Stimulated activated CD4-positive, alpha-beta T cell treated with anti-CD3 and anti-CD28 coated beads, Interleukin-12 subunit alpha, Interleukin-12 subunit beta, amount 100 ng/mL, for 4 hours (primary cell): ENCODE measurements at places on chromosomes 11 and 22.
A peak's percentile ranks its signal among the peaks of the same experiment; 100 is the strongest.

DNA sequence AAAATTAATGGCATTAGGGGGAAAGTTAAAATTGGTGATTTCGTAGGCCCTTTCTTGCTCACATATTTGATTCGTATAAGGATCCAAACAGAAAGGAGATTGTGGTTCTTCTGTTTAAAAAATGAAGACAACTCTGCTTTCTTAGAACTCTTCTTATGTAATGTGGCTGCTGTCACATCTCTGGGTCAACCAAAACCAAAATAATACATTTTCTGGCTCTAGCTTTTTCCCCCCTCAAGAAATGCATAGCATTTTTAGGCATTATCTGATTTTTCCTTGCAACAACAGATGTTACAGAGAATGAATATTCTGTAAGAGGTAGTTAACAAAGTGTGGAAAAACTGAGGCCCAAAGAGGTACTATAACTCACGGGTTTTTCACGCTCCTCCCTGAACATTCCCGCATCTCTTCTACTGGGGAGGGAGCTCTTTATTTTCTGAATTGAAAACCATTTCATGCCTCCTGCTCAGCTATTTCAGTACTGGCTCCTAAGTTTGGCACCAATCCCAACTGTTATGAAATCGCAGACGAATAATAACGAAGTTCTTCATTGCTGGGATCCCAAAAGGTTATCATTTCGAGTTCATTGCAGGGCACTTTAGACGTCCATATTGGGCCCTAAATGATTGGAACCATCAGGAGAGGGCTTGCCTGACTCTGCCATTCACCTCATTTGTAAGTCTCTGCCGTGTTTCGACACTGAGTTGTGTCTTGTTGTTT is 17.1 kb downstream of the GRAP2 start:
- no peak for DNase-seq

- DNase-seq: no peak
These were observed 51.6 kb upstream of the TCF20 start for GRCh38 chr22:42321908-42322561.

GRCh38 chr11:45320371-45320770 is 34.2 kb upstream of the SYT13 start:
- DNase-seq: no peak

DNA sequence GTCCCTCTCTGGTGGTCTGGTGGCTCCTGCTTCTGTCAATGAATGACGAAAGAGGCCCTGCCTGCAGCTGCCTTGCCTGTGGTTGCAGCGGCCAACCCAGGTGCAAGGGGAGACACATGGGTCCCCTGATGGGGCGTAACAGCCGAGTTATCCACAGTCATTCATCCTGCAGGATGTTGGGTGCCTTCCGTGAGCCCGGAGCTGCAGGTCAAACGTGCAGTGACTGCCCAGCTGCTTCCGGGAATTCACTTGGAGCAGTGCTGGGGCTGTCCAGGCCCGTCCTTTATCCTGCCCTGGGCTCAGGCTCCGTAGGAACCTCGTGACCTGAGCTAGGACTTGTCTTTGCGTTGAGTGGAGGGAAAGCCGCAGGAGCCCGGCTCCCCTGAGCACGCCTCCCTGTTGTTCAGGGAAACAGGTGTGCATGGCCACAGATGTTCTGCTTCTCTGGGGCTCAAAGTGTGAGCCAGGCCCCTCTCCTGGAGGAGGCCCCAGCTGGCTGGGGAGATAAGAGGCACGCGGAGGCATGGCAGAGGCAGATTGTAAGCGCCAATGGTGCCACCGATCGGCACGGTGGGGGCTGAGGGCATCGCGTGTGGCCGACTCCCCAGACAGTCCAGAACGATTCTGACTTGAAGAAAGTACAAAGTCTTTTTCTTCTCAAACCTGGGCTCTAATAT is 635.4 kb downstream of the BRD1 start:
- DNase-seq: no peak

GRCh38 chr22:20061481-20061861 is 18.6 kb upstream of the DGCR8 start:
- DNase-seq: no peak

DNA sequence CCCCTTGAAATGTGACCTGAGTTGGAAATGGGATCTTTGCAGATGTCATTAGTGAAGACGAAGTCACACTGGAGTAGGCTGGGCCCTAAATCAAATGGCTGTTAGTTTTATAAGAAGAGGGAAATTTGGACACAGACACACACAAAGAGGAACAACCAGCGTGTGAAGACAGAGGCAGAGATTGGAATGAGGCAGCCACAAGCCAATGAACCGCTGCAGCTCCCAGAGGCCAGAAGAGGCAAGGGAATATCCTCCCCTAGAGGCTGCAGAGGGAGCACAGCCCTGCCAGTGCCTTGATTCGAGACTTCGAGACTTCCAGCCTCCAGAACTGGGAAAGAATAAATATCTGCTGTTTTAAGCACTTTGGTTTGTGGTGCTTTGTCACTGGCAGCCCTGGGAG is 484.5 kb downstream of the MN1 start:
- DNase-seq: no peak

DNA sequence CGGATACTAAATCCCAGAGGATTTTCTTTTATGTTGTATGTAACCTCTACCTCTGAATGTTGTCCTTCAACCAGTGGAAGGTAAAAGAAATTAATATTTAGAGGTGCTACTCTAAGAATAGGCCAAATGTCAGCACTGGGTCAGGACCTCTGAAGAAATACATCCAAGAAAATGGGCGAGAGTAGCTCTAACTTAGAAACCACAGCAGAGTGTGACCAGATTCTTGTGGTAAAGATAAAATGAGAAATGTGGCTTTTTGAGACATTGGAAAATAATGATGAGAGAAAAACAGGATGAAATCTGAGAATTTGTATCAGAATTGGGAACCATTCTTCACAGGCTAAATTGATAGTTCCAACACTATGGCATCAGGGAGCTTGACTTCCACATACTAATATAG is 63.5 kb downstream of the CSTPP1 start:
- DNase-seq: no peak

- no peak for DNase-seq
These were observed 327.7 kb downstream of the TENM4 start for GRCh38 chr11:79113054-79113690.

GRCh38 chr11:13166036-13166435 is 111.6 kb upstream of the BMAL1 start:
- no peak for DNase-seq

DNA sequence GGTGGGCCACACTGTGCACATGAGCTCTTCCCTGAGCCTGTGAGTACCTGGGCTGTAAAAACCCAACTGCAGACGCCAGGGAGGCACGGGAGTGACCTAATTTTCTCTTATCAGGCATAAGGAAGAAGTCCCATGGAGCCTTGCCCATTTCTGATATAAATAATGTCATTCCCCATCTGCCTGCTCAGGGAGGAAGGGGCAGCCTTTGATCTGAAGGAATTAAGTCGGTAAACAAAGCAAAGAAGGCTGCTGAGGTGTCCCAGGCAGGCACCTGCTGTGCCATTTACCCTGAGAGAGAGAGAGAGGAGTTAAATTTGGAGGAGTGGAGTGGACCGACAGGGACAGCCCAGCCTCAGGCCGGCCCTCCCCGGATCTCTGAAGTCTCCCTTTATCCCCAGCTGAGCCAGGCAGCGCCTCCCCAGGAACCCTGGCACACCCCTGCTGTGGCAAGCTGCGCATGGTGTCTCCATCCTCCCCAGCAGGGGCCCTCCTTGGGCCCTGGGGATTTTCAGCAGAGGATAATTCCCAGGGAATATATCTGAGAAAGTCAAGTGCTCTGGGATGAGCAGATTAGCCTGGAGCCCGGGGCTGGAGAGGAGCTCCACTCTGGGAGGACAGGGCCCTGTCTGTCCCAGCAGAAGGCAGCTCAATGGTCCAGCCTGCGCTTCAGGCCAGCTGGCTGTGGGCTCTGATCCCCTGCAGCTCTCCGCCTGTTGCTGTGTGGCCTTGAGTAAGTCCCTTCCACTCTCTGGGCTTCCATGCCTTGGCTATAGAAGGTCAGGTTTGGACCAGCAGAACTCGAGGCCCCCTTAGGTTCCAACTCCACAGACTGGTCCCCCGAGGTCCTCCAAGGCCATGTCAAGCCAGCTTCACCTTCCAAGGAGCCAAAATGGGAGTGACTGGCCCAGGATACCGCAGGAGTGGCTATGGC is 17.5 kb upstream of the CABP7 start:
- DNase-seq: no peak

DNA sequence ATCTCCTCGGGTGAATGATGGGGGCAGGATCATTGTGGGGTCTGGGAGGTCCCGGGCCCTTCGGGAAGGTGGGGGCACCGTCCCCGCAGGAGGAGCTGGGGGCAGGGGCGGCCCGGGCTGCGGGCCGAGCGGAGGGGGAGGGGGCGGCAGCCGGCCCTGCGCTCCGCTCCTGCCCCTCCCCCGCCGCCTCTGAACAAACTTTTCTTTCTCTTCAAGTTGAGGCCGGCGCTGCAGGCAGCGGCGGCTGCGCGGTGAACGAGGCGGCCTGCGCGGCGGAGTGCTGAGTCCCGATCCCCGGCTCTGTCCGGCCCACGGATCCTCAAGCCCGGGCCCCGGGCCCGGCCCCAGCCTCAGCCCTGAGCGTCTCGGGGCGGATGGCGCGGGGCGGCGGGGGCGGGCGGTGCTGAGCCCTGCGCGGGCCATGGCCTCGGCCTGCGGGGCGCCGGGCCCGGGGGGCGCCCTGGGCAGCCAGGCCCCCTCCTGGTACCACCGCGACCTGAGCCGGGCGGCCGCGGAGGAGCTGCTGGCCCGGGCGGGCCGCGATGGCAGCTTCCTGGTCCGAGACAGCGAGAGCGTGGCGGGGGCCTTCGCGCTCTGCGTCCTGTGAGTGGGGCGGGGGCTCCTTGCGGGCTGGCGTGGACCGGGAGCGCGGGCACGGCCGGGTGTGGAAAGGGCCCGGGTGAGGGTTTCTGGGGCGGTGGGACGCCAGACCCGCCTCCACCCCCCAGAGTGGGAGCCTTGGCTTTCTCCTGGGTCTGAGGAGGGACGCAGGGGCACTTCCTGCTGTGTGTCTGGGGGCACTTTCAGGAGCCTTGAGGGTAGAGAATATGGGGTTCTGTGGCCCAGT is at the start of gene INPPL1:
INPPL1 (plus strand) TSS at position 204 of the 847 bp plus-strand sequence; CDS start at position 422, 218 bp downstream.
- DNase-seq: peak; percentile 49

GRCh38 chr11:85732965-85733364 is 47.0 kb upstream of the CCDC89 start:
- no peak for DNase-seq

- no peak for DNase-seq
These were observed 47.3 kb downstream of the TSPAN18 start for GRCh38 chr11:44774108-44774507.

DNA sequence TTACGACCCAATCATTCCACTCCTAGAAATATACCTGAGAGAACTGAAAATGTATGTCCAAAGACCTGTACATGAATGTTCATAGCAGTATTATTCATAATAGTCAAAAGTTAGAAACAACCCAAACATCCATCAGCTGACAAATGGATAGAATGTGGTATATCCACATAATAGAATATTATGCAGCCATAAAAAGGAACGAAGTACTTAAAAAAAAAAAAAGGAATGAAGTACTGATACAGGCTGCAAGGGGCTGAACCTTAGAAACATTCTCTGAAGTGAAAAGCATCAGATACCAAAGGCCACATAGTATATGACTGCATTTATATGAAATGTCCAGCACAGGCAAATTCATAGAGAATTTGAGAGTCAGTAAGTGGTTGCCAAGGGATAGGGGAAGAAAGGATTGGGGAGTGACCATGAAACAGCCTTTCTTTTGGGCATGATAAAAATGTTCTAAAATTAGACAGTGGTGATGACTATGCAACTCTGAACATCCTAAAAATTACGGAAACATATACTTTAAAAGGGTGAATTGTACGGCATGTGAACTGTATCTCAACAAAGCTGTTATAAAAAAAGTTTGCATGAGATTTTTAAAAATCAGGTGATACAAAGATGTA is 1.8 kb downstream of the TPST2 start:
- no peak for DNase-seq

DNA sequence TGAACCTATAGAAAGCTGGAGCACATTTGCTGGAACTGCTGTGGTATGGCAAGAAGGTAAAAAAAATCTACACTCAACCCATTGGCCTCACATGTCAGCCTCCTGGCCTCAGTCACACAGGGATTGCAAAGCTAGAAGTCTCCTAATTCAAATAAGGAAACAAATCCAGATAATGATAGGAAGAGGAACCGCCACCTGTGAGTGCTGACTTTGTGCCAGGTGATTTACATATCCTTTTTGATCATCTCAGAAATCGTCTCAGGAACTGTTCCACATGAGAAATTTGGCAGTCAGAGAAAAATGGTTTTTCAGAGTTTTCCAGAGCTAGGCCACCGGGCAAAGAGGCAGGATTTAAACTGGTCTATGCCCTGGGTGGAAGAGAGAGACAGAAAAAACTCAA is 986 bp downstream of the NLRP10 start:
- DNase-seq: no peak

GRCh38 chr11:79400206-79400605 is 40.6 kb downstream of the TENM4 start:
- DNase-seq: no peak
